ENCODE measurements at places on chromosomes 7 and 10.

GRCh38 chr10:69731184-69731583 lies 70.5 kb upstream of the COL13A1 start:
- DNase-seq = no peak

DNA sequence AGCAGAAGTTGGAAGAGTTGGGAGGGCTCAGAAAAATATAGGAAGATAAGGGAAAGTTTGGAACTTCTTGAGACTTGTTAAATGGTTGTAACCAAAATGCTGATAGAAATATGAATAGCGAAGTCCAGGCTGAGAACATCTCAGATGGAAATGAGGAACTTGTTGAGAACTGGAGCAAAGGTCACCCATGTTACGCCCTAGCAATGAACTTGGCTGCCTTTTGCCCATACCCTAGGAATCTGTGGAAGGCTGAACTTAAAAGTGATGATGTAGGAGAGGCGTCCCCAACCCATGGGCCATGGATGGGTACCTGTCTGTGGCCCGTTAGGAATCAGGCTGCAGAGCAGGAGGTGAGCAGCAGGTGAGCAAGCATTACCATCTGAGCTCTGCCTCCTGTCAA lies 347.8 kb downstream of the ARL4A start:
- no peak for DNase-seq

DNA sequence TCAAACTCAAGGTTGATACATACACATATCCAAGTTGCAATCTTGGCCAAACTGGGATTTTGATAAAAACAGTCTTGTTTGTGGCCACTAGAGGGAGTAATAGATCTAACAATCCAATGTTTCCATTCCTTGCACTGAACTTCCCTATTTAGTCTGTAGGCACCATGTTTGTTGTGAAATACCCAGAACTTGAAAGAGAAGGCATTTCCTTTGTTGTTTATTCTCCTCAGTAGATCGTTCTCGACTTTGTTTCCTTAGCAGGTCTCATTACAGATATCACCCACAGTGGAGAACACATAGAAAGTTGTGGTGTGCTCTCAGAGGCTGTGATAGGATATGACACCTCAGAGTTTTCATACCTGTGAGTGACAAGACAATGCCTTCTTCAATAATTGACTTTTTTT lies 70.3 kb upstream of the MXI1 start:
- no peak for DNase-seq

DNA sequence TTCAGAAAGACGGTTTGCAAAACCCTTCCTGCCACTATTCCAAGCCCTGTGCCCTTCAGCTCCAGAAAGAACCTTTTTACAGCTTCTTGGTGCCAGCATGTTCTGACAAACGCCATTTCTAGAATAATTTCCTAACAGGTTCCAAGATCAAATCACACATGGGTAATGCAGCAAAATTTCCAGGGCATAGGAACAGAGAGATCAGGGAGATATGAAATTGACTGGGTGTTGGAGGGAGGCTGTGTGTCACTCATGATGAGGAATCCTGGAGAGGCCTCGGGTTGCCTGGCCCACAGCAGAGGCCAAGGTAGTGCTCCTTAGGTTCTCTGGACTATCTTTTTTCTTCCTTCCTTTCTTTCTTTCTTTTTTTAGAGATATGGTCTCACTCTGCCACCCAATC lies 29.5 kb downstream of the RAB19 start:
- DNase-seq = no peak

GRCh38 chr7:45036796-45037195 lies 36.8 kb downstream of the CCM2 start:
- DNase-seq = no peak

GRCh38 chr7:157978766-157979165 lies 608.9 kb downstream of the PTPRN2 start:
- DNase-seq = no peak

- DNase-seq = no peak
Observed at GRCh38 chr10:21432266-21432665, 93.2 kb downstream of the SKIDA1 start.

DNA sequence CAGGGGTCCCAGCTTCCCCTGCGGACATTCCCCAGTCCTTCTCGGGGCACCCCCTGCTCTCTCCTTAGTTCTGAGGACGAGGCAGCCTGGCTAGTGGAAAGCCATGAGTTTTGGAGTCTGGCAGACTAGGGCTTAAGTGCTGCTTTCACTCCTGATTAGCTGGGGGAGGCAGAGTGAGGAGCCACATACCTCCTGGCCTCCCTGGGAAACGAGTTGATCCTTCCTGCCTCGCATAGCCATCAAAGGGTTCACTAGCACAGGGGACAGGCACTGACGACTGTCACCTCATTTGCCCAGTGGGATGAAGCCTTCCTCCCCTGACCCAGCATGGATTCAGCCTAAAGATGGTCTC lies 402.5 kb downstream of the RPS24 start:
- DNase-seq = no peak

DNA sequence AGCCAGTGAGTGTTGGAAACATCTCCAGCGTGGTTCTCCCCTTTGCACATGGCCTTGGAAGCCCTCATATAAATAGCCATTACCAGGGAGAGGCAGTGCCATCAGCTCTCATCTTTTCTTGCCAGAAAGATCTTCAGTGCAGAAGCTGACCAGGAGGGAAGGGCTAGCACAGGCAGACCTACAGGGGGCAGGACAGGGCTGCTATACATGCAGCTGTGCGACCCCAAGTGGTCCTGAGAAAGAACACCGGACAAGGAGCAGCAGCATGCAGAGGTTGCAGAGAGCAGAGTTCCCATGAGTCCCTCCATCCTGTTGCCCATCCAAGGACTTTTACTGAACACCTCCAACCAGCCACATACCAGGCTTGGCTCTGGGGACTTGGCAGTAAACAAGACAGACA lies 17.1 kb downstream of the GRID1 start:
- DNase-seq = no peak

DNA sequence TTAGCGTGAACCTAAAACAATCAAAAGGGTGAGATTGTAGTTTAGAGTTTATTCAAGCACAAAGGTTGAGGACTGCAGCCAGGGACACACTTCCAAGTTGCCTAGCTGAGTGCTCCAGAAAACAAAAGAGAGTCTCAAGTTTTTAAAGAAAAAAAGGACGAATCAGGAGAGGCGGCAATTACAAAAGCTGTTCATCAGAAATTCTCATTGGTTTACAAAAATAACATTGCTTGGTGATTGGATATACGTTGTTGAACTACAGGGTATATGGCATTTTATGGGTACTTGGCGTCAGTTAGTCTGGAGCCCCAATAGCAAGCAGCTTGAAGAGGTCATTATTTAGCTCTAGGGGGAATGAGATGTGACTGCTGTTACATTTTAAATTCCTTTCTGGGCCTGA lies 11.5 kb downstream of the ZNF438 start:
- no peak for DNase-seq

DNA sequence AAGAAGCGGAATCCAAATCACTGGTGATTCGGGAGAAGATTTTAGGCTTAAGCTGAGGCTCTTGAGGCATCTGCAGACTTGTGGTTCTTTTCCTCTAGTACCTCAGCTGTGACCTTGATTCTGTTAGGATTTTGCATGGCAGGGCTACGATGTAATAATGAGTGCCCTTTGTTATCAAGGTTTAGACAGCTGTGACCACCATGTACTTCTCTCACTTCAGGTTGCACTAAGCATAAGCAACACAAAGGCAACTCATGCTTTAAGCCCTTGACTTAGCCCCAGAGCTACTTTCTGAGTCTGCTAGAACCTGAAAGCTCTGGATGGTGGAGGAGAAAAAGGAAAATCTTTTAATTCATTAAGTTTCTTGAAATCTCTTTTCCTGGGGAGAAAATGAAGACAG lies 1052.3 kb upstream of the PHF14 start:
- no peak for DNase-seq

DNA sequence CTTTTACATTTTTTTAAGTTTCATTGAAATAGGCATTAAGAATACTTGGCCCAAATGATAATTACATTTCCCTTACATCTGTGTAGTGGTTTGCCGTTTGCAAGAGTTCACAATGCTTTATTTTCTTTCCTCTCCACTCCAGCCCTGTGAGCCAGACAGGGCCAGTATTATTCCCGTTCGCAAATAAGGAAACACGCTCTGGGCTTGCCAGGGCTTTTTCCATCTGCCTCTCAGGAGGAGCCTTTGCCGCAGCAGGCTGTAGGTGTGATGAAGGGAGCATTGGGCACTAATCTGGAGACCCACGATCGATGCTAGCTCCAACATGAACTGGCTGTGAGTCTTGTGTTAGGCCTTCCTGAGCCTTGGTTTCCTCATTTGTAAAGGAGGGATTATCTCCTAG lies 154.4 kb downstream of the GALNT17 start:
- no peak for DNase-seq

Data from activated T-cell treated with anti-CD3 and anti-CD28 coated beads for 24 hours (primary cell).